ENCODE measurements at places on chromosomes 3 and 15. TPM values are rescaled to one million over a fixed set of nuclear protein-coding genes. Genes with fewer than 3 reads are reported as not detected.

- H3K36me3 ChIP-seq, result peaks cover 11% of the 10 kb centered on the region
- no peak for DNase-seq
- H3K27ac ChIP-seq, result no peak overlapping the region
- H3K4me3 ChIP-seq, result no peak overlapping the region
- no peaks in the 10 kb centered on the region for H3K27me3 ChIP-seq
- peaks cover 3% of the 10 kb centered on the region for H3K4me1 ChIP-seq
Observed at GRCh38 chr3:50355829-50356552, 3.3 kb downstream of the TMEM115 start.

DNA sequence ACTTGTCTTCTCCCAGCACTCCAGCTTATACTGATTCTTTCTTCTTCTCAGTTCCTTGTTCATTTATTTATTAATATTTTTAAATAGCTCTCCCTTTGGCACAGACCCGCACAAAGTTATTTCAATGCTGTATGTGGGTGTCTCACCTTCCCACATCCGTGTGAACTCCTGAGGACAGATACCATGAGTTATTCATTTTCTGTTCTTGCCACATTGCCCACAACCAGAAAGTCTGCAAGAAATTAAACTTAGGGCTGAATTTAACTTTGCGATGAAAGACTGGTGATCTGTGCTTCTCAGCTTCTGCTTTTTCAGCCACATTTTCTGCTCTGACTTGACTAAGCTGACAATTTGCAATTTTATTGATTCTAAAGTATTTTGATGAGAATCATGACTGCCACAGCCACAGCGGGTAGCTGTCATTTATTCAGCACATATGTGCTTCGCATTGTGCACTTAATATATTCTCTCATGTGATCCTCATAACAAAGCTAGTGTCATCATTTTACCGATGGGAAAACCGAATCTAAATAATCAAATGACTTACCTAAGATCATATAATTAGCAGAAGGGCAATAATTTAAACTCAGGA, 569.8 kb downstream of the EDEM1 start:
- no peak for DNase-seq
- H3K27ac ChIP-seq, result no peak overlapping the region

- H3K27me3 ChIP-seq, result no peaks in the 10 kb centered on the region
- no peak overlapping the region for H3K4me3 ChIP-seq
- H3K27ac ChIP-seq, result no peak overlapping the region
- no peaks in the 10 kb centered on the region for H3K4me1 ChIP-seq
Observed at GRCh38 chr15:67208396-67208795, 46.1 kb downstream of the AAGAB start.

- H3K4me3 ChIP-seq, result no peak overlapping the region
- H3K27me3 ChIP-seq, result no peaks in the 10 kb centered on the region
- no peak overlapping the region for H3K27ac ChIP-seq
- DNase-seq, result no peak
- peaks cover 55% of the 10 kb centered on the region for H3K36me3 ChIP-seq
Observed at GRCh38 chr15:58678683-58679082, 70.8 kb downstream of the ADAM10 start.

GRCh38 chr3:104133630-104134029, 1233.1 kb upstream of the ALCAM start:
- H3K27me3 ChIP-seq, result no peaks in the 10 kb centered on the region
- DNase-seq, result no peak
- H3K27ac ChIP-seq, result no peak overlapping the region
- no peak overlapping the region for H3K4me3 ChIP-seq
- H3K4me1 ChIP-seq, result no peaks in the 10 kb centered on the region
- H3K36me3 ChIP-seq, result no peaks in the 10 kb centered on the region

DNA sequence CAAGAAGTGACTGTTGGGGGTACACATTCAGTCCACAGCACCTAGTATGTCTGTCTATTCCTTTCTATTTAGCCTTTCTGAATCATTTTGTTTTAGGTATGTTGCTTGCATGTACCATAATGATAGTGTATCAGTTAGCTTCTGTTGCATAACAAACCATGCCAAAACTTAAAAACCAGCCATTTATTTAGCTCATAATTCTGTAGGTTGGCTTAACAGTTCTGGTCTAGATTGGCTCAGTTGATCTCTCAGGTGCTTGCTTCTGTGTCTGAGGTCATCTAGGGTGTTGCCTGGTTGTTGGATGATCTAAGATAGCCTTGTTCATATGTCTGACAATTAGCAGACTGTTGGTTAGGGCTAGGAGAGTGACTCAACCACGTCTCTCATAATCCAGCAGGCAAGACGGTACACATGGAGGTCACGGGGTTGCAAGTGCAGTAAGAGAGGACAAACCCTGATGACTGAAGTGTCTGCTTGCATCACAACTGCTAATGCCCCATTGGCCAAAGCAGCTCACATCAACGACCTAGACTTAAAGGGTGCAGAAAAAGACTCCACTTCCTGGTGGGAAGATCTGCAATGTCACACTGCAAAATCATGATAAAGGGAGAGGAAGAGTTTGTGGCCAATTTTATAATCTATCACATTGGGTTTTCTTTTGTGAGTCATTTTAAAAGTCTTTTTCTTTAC, 6.8 kb upstream of the PDCD6IP start:
- H3K36me3 ChIP-seq, result no peaks in the 10 kb centered on the region
- H3K4me1 ChIP-seq, result no peaks in the 10 kb centered on the region
- no peak overlapping the region for H3K27ac ChIP-seq
- no peak overlapping the region for H3K4me3 ChIP-seq
- H3K27me3 ChIP-seq, result no peaks in the 10 kb centered on the region

GRCh38 chr15:44710236-44711095, 657 bp downstream of the PATL2 start:
- peak overlapping the region; percentile 87 for H3K4me3 ChIP-seq
- H3K4me1 ChIP-seq, result peaks cover 6% of the 10 kb centered on the region
- H3K27me3 ChIP-seq, result no peaks in the 10 kb centered on the region
- no peak for DNase-seq

GRCh38 chr15:82587805-82588204, 47.5 kb upstream of the RPS17 start:
- H3K36me3 ChIP-seq, result no peaks in the 10 kb centered on the region
- no peak for DNase-seq
- H3K27me3 ChIP-seq, result peaks cover 3% of the 10 kb centered on the region
- no peak overlapping the region for H3K4me3 ChIP-seq
- H3K27ac ChIP-seq, result no peak overlapping the region
- H3K4me1 ChIP-seq, result no peaks in the 10 kb centered on the region

DNA sequence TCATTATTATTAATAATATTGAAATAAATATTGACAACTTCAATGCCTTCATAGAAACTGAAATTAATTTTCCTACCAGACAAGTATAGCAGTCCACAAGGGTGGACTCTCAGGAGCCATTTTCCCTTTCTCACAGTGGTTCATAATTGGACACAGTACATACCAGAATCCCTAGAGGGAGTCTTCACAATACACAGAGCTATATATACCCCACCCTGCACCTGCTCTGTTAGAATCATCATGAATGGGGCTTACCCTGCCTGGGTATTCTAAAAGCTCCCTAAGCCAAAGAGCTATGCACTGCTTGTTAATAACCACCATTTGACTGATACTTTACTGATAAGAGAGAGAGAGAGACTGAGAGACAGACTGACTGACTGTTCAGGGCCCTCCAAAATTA, 134.9 kb downstream of the FEZF2 start:
- no peaks in the 10 kb centered on the region for H3K4me1 ChIP-seq
- no peak overlapping the region for H3K4me3 ChIP-seq
- no peaks in the 10 kb centered on the region for H3K27me3 ChIP-seq
- H3K27ac ChIP-seq, result no peak overlapping the region
- peak; percentile 2 for DNase-seq

DNA sequence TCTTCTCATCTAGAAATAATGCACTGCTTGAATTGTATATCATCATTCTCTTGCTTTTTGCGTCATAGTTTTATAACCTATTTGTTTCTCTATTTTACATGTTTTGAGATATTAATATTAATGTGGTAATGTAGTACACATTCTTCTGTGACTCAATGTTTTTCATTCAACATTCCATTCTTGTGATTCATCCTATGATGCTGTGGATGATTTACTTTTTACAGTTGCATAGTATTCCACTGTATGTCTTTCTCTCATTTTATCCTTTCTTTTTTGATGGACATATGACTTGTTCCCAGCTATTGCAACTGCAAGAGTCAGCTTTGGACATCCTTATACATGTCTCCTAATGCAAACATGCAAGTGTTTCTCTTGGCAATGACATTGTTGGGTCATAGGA, 20.6 kb upstream of the VEPH1 start:
- no peaks in the 10 kb centered on the region for H3K4me1 ChIP-seq
- no peak for DNase-seq
- no peaks in the 10 kb centered on the region for H3K27me3 ChIP-seq
- no peak overlapping the region for H3K4me3 ChIP-seq
- no peak overlapping the region for H3K27ac ChIP-seq
- H3K36me3 ChIP-seq, result no peaks in the 10 kb centered on the region

DNA sequence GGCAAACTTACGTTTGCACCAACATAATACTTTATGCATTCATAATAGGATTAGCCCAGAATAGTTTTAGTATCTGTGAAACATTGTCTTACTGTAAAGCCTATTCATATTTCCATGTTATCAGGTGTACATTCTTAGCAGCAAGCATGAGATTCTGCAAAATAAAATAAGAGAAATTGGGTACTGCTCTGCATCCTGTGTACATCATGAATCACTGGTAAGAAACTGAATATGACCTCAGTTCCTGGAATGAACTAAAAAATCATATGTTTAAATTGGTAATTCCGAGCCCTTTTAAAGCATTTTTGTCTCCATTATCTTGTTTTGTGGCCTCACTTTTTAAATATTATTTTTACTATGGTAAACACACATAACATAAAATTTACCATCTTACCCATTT, 605.1 kb downstream of the ROBO1 start:
- H3K4me3 ChIP-seq, result no peak overlapping the region
- no peak for DNase-seq
- no peaks in the 10 kb centered on the region for H3K27me3 ChIP-seq
- no peaks in the 10 kb centered on the region for H3K4me1 ChIP-seq
- H3K36me3 ChIP-seq, result no peaks in the 10 kb centered on the region

GRCh38 chr3:114421204-114421603, 127.4 kb downstream of the TIGIT start:
- H3K4me3 ChIP-seq, result no peak overlapping the region
- no peaks in the 10 kb centered on the region for H3K36me3 ChIP-seq
- H3K4me1 ChIP-seq, result no peaks in the 10 kb centered on the region
- H3K27me3 ChIP-seq, result no peaks in the 10 kb centered on the region

- H3K4me1 ChIP-seq, result no peaks in the 10 kb centered on the region
- peaks cover 19% of the 10 kb centered on the region for H3K36me3 ChIP-seq
- DNase-seq, result no peak
- no peak overlapping the region for H3K27ac ChIP-seq
- H3K4me3 ChIP-seq, result no peak overlapping the region
Observed at GRCh38 chr3:105676621-105677300, 192.1 kb downstream of the CBLB start.

UNC13C gene
- not detected for total RNA-seq

SLC12A8 gene
- 3.7 TPM for total RNA-seq

INSYN1 gene
- total RNA-seq, result 0.05 TPM
